ENCODE measurements at places on chromosomes 6 and 20.
A peak's percentile ranks its signal among the peaks of the same experiment; 100 is the strongest.

GRCh38 chr6:148027201-148027600 is 315.4 kb upstream of the SASH1 start:
- no peak for DNase-seq

GRCh38 chr6:170226647-170227046 is 64.2 kb downstream of the DLL1 start:
- DNase-seq, result no peak

DNA sequence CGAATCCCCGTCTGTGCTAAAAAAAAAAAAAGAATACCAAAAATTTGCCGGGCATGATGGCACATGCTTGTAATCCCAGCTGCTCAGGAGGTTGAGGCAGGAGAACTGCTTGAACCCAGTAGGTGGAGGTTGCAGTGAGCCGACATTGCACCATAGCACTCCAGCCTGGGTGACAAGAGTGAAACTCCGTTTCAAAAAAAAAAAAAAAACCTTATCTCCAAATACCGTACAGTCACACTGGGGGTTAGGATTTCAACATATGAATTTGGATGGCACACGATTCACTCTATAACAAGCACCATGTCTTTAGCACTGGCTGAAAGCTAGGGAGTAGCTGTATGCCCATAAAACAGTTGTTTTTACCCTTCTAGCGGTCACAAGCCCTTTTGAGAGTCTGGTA is 3.8 kb downstream of the SMIM13 start:
- DNase-seq, result no peak

GRCh38 chr6:90583179-90583835 is 3.6 kb downstream of the MAP3K7 start:
- DNase-seq, result no peak

- peak; percentile 33 for DNase-seq
These were observed 91.0 kb downstream of the TCP11 start for GRCh38 chr6:35049900-35050756.

GRCh38 chr6:121666814-121667213 is 231.4 kb downstream of the GJA1 start:
- DNase-seq, result peak; percentile 83

- peak; percentile 50 for DNase-seq
These were observed 61.2 kb downstream of the LAMA4 start for GRCh38 chr6:112193117-112193516.

DNA sequence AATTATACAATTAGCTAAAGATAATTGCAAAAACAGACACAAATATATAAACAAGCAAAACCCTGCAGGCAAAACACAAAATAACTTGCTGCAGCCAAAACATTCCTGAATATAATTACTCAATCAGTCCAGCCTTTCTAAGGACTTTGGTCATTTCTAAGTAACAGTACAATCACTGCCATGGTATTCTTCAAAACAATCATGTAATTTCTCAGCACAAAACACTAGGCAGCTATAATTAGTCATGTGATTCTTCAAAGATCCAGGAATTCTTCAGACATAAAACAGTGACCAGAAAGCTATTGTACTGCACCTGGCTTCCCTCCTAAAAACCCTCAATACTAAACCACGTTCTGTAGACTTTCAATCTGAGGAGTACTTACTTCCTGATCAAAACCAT is 881.1 kb downstream of the EPHA7 start:
- no peak for DNase-seq

GRCh38 chr6:96171112-96171511 is 155.3 kb downstream of the FUT9 start:
- no peak for DNase-seq

DNA sequence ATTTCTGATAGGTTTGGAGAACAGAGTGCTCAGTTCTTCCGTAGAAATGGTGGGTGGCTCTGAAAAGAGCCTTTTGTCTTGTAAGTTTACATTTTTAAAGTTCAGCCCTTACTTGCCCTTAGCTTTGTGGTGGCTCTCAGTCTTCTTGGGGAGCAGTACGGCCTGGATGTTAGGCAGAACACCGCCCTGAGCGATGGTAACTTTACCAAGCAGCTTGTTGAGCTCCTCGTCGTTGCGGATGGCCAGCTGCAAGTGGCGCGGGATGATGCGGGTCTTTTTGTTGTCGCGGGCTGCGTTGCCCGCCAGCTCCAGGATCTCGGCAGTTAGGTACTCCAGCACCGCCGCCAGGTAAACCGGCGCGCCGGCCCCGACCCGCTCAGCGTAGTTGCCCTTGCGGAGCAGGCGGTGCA is 19.5 kb downstream of the OR2B2 start:
- DNase-seq, result peak; percentile 47

DNA sequence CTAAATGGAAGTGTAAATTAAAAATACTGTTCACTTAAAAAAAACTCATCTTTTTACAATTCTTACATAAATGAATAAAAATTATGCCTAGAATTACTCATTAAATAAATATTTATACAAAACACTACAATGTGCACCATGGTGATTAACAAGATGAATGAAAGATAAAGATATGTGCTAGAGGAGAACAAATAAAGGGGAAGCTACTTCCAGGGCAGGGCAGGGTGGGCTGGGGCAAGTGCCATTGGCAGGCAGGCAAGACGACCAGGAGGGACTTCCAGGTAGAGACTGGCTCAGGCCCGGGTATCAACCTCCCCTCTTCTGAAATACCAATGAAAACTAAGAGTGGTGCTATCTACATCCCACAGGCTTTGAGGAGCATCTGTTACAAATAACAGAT is 20.4 kb downstream of the PREP start:
- no peak for DNase-seq

DNA sequence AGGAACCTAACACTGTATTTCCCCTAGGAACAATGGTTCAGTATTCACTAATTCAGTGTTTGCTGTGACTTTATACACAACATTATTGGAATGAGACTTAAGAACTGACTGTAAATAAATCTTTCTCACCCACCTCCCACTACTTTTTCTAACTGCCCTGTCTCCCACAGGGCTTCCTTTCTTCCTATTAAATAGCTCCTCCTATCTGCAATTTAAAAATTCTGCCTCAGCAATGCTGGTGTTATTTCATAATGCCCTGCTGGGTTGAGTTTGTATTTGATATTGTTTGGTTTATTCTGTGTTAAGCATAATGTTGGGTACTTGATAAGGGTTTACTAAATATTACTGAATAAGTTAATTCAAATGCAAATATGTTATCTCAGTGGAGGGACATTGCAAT is 573.1 kb upstream of the RNF217 start:
- no peak for DNase-seq

DNA sequence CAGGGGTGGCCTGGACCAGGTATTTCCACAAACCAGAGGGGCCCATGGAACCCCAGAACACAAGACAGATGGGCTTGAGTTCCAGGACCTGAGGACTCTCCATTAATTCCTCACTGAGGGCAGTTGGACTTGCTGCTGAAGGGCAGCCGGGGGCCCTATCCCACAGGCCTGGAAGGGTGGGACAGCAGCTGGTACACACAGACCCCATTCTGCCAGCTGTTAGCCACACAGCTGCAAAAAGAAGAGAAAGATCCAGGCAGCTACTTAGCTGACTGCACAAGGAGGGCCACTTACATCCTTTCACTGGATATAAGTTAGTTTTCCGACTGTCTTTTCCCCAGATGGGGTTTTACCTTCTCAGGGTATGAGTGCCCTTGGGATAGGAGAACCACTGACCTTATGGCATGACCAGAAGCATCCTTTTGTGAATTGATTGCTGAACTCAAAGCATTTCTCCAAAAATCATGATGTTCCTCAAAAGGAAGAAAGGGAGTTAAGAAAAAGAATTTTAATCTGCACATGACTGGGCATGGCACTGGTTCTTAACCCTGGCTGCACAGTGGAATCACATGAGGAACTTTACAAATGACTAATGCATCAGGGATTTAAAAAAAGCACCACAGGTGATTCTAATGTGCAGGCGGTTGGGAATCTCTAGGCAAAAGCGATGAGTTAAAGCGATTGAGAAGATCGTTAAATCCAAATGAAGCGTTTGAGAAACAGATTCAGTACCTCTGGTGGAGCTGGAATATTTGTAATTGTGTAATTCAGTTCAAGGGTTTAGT is 199.4 kb downstream of the TFAP2A start:
- DNase-seq, result no peak

DNA sequence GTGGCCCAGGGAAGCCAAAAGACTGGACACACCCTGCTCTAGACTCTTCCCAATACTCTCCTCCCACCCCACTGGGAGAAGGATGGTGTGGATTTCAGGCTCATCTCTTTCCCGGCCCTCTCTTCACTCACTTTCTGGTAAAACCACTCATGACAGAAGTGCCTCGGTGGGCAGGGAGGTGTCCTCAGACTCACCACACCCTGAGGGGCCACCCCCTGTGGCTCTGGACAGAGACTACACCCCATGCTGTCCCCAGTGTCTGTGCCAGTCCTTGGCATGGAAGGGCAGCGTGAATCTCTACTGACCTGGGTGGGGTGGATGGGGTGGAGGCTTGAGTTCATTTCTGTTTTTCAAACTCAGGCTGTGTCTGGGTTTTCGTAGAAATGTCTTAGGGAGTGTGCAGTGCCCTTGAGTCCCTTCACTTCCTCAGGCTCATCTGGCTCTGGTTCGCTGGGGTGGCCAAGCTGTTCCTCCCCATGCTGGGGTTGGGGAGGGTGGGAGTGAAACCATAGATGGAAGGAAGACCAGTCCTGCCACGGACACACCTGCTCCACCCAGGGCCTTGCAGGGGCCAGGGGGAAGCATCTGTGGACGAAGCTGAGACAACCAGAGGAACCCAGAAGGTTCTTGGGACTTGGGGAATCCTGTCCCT is 59.1 kb downstream of the EZR start:
- DNase-seq, result no peak

DNA sequence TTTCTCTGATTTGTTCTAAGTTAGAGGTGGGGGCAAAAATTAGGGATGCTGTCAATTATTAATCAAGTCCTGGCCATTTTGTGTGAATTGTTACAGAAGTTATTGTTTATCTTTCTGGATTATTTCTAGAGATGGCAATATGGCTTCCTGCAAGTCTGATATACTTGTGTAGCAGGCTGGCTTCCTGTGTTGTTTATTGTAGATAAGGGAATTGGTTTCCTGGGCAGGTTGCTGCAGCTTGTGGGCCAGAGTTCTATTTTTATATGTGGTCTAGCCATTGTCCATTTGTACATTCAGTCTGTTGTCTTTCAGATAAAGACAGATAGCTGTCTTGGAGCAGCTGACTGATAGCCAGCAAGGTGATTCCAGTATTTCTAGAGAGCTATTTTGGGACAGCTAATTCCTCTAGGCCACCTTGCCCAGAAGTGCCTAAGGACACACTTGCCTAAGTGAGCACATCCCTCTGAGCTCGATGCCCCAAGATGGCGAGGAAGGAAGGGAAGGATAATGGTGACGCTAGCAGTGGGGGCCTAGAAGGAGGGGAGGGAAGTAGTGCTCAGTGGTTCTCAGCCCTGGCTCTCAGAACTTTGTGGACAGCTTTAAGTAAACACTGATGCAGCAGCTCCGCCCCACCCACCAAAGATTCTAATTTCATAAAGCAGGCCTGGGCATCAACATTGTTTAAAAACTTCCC is 25.5 kb downstream of the DDO start:
- DNase-seq, result no peak

DNA sequence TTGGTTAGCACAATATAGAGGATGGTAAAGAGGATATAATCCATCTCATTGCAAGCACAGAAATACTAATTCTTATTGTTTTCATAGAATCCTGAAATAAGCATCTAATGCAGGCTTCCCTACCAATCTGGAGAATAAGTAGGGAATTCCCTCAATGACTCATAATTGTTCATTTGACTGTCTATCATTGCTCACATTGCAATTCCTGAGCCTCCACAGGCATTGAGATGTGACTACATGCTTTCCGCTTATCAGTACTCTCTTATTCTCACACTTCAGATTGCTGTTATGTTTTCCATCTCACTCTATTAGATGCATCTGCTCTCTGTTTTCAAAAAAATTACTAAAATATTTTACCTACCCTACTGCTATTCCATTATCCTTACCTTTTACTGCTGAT is 216.2 kb upstream of the PRSS16 start:
- no peak for DNase-seq

DNA sequence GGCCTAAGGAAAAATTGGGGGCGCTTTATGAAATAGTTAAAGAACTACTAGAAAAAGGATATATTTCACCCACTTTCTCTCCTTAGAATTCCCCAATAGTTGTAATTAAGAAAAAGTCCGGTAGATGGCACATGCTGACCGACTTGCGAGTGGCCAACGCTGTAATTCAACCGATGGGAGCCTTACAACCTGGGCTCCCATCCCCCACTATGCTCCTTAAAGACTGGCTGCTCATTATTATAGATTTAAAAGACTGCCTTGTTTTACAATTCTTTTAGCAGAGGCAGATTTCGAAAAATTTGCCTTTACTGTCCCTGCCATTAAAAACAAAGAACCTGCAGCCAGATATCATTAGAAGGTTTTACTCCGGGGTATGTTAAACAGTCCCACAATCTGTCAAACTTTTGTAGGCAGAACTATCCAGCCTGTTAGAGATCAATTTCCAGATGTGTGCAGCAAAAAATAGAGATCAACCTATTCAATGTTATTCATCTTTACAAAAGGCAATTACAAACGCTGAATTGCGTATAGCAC is 58.5 kb upstream of the PRSS16 start:
- peak; percentile 86 for DNase-seq

DNA sequence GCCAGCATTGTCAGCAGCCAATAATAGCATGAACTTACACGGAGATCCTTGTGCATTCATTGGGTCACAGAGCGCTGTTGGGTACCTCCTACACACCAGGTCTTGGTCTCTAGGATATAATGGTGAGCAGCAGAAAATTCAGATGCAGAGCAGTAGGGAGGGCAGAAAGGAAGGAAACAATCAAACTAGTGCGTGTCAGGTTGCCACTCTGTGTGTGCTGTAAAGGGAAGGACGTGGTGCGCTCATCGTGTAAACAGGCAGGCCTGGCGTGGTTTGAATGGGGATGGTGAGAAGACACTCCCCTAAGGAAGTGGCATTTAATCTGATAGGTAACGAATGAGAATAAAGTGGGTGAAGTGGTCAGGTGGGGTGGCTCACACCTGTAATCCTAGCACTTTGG is 336.4 kb downstream of the CDH26 start:
- DNase-seq, result no peak

DNA sequence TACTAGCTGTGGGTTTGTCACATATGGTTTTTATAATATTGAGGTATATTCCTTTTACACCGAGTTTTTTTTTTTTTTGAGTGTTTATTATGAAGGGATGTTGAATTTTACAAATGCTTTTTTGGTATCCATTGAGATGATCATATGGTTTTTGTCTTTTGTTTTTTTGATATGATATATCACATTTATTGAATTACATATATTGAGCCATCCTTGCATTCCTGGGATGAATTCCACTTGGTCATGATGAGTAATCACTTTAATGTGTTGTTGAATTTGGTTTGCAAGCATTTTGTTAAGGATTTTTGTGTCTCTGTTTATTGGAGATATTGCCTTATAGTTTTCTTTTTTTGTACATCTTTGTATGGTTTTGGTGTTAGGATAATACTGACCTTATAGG is 3.3 kb upstream of the ZNF337 start:
- DNase-seq, result peak; percentile 15

GRCh38 chr6:22783931-22784330 is 214.6 kb downstream of the HDGFL1 start:
- peak; percentile 27 for DNase-seq

- peak; percentile 54 for DNase-seq
These were observed 33.7 kb downstream of the NINL start for GRCh38 chr20:25551413-25552215.

All from fibroblast of the aortic adventitia (primary cell).